CD4-positive, alpha-beta T cell (primary cell): ENCODE measurements at places on chromosomes 4 and X.

DNA sequence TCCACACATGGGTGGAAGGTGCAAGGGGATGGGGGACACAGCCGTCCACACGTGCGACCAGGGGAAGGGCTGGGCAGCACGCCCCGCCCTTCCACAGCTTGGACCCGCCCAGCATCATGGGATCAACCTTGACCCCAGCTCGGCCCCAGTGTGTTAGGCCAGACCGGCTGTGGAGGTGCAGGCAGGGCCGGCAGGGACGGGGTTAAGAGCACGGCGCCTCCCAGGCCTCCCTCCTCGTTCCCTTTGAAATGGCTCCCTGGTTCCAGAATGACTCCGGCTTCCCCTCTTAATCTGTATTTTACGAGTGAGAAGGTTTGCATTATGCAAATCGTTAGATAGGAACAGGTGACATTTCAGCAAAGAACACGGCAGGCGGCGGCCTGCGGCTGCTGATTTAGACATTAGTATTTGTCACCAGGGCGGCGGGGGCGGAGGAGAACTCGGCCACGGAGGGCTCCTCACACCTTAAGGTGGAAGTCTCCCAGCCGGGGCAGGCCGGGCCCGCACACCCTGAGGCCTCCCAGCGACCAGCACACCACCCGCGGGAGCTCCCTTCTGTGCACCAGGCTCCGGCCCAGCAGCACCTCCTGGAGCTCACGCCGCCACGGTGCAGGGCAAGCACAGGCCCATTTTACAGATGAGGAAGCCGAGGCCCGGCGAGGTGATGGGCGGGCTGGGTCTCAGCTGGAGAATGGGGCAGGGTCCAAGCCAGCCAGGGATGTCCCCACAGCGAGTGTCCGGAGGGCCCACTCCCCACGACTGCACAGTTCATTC, 116.1 kb downstream of the FAM53A start:
- H3K4me1 ChIP-seq, result peaks cover 25% of the 10 kb centered on the region
- H3K36me3 ChIP-seq, result no peaks in the 10 kb centered on the region
- DNase-seq, result no peak
- no peak overlapping the region for H3K27ac ChIP-seq
- H3K4me3 ChIP-seq, result no peak overlapping the region

DNA sequence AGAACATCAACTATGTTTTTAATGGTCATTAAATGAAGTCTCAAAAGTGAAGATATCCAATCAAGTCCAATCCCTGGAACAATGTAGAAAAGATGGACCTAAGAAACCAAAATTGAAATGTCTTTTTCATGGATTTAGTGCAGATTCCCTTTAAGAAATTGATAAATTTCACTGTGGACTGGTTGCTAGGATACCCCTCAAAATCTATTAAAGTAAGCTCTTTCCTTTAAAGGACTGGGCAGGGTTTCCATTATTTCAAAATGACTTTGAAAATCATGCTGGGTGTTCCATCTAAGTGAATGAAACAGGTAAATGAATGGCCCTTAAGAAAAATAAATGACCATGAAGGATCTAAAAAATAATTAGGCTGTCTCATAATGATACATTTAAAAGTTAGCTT, 28.6 kb downstream of the PLRG1 start:
- H3K4me1 ChIP-seq, result no peaks in the 10 kb centered on the region
- H3K4me3 ChIP-seq, result no peak overlapping the region
- peaks cover 21% of the 10 kb centered on the region for H3K27me3 ChIP-seq
- no peak overlapping the region for H3K27ac ChIP-seq

GRCh38 chr4:8592366-8593263, at the start of gene CPZ:
Gene CPZ, plus strand, starts transcription at chr4:8592765. Its CDS starts 69 bp downstream, at chr4:8592834.
- H3K27me3 ChIP-seq, result peaks cover 23% of the 10 kb centered on the region
- H3K36me3 ChIP-seq, result no peaks in the 10 kb centered on the region
- DNase-seq, result no peak
- no peaks in the 10 kb centered on the region for H3K4me1 ChIP-seq
- no peak within 1 kb of the TSS for H3K27ac ChIP-seq

DNA sequence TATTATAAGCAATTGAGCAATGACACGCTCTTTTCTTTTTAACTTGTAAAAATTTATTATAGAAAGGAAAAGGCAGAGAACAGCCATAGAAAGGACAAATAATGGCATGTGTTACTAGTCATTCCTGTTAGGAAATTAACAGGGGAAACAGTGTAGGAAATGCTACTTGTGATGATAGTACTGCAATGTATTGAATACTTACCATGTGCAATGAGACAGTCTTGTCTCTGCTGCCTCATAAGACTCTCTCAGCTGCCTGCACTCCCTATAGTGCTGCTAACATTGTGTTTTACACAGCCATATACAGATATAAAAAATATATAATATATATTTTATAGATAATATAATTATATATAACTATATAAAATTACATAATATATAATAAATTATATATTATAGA, 62.3 kb upstream of the SHOX start:
- H3K27me3 ChIP-seq, result no peaks in the 10 kb centered on the region
- H3K4me1 ChIP-seq, result no peaks in the 10 kb centered on the region
- no peaks in the 10 kb centered on the region for H3K36me3 ChIP-seq
- no peak for DNase-seq

DNA sequence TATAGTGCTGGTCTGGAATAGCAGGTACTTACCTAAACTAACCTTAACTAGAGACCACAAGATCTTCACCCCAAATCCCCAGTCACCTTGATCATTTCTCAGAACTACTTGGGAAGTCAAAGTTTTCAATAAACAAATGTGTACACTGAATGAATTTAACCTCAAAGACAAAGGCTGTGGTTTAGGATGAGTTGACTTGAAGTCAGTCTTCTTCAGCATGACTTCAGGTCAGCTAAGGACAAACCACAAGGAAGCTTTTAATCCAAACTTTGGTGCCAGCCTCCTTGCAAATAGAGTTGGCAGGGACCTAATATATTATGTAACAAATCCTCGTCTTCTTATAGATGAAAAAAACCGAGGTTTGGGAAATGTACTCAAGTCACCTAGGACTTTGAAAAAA, 21.2 kb upstream of the VCX2 start:
- H3K27ac ChIP-seq, result no peak overlapping the region
- no peak overlapping the region for H3K4me3 ChIP-seq
- no peaks in the 10 kb centered on the region for H3K36me3 ChIP-seq
- H3K27me3 ChIP-seq, result no peaks in the 10 kb centered on the region
- DNase-seq, result no peak

GRCh38 chrX:108516184-108516583, 76.5 kb downstream of the COL4A5 start:
- H3K27ac ChIP-seq, result no peak overlapping the region
- no peaks in the 10 kb centered on the region for H3K4me1 ChIP-seq
- no peak for DNase-seq
- no peak overlapping the region for H3K4me3 ChIP-seq
- H3K27me3 ChIP-seq, result no peaks in the 10 kb centered on the region
- H3K36me3 ChIP-seq, result no peaks in the 10 kb centered on the region

DNA sequence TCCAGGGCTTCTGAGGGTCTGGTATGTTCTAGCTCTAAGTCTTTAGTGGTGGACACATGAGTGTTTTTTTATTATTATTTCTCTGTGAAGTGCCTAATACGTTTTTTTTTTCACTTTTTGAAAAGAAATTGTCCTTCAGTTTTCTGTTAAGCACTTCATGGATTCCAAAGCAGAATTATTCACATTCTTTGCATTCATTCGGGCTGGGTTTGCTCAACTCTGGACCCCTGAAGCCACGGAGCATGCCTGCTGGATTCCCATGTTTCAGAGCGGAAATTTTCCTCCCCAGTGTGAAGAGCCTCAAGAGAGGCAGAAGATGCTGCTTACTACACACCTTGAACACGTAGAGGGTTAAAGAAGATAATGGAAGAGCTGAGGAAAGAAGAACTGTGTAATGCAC, 107.5 kb downstream of the EGF start:
- DNase-seq, result no peak
- H3K4me1 ChIP-seq, result no peaks in the 10 kb centered on the region
- no peaks in the 10 kb centered on the region for H3K36me3 ChIP-seq
- H3K27me3 ChIP-seq, result no peaks in the 10 kb centered on the region

GRCh38 chr4:164765833-164766232, 11.9 kb downstream of the SMIM31 start:
- no peak overlapping the region for H3K27ac ChIP-seq
- no peak for DNase-seq
- no peaks in the 10 kb centered on the region for H3K4me1 ChIP-seq
- H3K27me3 ChIP-seq, result no peaks in the 10 kb centered on the region
- no peaks in the 10 kb centered on the region for H3K36me3 ChIP-seq

DNA sequence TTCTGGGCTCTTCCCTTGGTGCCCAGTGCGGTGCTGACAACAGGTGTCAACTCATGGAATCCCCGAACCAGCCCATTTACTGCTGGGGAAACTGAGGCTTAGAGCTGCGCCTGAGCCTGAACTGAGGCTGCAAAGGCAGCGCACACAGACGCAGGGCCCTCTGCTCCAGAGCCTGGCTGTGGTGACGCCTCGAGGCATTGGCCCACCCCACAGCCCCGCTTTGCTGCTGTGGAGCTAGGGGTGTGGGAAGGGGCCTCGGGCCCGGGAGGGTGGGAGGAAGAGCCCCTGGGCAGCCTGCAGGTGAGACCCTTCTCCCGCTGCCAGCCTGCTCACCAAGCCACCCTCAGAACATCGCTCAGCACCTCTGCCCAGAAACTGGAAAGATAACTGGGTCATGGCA, 97.4 kb upstream of the LRPAP1 start:
- no peak overlapping the region for H3K27ac ChIP-seq
- no peaks in the 10 kb centered on the region for H3K36me3 ChIP-seq
- DNase-seq, result no peak
- H3K4me3 ChIP-seq, result no peak overlapping the region

GRCh38 chrX:128739539-128739938, 687.3 kb upstream of the ACTRT1 start:
- H3K27ac ChIP-seq, result no peak overlapping the region
- H3K4me3 ChIP-seq, result no peak overlapping the region
- no peaks in the 10 kb centered on the region for H3K36me3 ChIP-seq
- DNase-seq, result no peak
- no peaks in the 10 kb centered on the region for H3K27me3 ChIP-seq
- H3K4me1 ChIP-seq, result no peaks in the 10 kb centered on the region

- H3K4me1 ChIP-seq, result no peaks in the 10 kb centered on the region
- no peak overlapping the region for H3K27ac ChIP-seq
- H3K36me3 ChIP-seq, result no peaks in the 10 kb centered on the region
- H3K27me3 ChIP-seq, result peaks cover 4% of the 10 kb centered on the region
- no peak for DNase-seq
Measured at GRCh38 chr4:119715490-119716445, 87.2 kb upstream of the PDE5A start.

- no peaks in the 10 kb centered on the region for H3K36me3 ChIP-seq
- no peaks in the 10 kb centered on the region for H3K4me1 ChIP-seq
- H3K27me3 ChIP-seq, result no peaks in the 10 kb centered on the region
- H3K27ac ChIP-seq, result no peak overlapping the region
- no peak overlapping the region for H3K4me3 ChIP-seq
Measured at GRCh38 chrX:43313035-43313434, 343.1 kb upstream of the MAOA start.

DNA sequence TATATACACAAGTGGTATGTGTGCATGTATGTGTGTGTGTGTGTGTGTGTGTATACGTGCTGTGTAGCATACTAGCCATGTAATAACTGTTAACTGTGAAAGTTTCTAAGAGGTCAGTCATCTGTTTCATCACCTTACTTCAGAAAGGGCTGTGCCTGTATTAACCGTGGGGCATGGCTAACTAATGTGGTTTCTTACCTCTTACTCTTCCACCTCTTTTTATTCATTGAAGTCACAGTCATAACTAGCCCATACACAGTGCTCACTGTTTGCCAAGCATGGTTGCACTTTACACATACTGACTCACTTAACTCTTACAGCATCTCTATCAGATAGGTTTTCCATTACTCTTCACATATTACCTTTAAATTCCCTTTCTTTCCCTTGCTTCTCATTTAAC, 23.7 kb upstream of the LRAT start:
- H3K4me3 ChIP-seq, result no peak overlapping the region
- H3K27ac ChIP-seq, result no peak overlapping the region
- H3K4me1 ChIP-seq, result no peaks in the 10 kb centered on the region
- H3K27me3 ChIP-seq, result no peaks in the 10 kb centered on the region

- no peaks in the 10 kb centered on the region for H3K27me3 ChIP-seq
- H3K4me1 ChIP-seq, result no peaks in the 10 kb centered on the region
- no peak for DNase-seq
Measured at GRCh38 chrX:139905051-139905450, 27.8 kb downstream of the ATP11C start.

- no peak overlapping the region for H3K27ac ChIP-seq
- H3K4me3 ChIP-seq, result no peak overlapping the region
- no peaks in the 10 kb centered on the region for H3K4me1 ChIP-seq
- no peaks in the 10 kb centered on the region for H3K36me3 ChIP-seq
- DNase-seq, result no peak
Measured at GRCh38 chr4:145061318-145061920, 36.6 kb downstream of the ANAPC10 start.

- H3K27me3 ChIP-seq, result no peaks in the 10 kb centered on the region
- H3K27ac ChIP-seq, result no peak overlapping the region
- no peaks in the 10 kb centered on the region for H3K4me1 ChIP-seq
- DNase-seq, result no peak
Measured at GRCh38 chr4:166512267-166512666, 639.2 kb downstream of the TLL1 start.
